ENCODE measurements at places on chromosomes 1 and 21.

DNA sequence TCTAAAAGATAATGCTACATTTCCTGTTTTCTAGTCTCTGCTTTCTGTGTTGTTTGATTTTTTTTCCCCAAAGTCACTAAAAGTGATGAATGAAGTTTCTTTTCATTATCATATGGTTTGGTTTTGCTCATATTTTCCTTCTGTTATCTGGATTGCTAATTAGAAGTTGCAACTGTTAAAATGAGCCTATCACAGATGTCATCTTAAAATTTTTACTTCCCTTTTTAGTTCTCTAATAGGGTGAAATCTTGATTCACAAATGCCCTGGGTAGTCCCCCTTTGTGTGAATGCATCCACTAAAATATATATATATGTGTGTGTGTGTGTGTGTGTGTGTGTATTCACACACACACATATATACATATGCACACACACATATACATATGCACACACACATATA lies 144.1 kb downstream of the GREM2 start:
- no peak for DNase-seq

GRCh38 chr1:183986941-183987340 lies 50.6 kb downstream of the COLGALT2 start:
- no peak for DNase-seq

DNA sequence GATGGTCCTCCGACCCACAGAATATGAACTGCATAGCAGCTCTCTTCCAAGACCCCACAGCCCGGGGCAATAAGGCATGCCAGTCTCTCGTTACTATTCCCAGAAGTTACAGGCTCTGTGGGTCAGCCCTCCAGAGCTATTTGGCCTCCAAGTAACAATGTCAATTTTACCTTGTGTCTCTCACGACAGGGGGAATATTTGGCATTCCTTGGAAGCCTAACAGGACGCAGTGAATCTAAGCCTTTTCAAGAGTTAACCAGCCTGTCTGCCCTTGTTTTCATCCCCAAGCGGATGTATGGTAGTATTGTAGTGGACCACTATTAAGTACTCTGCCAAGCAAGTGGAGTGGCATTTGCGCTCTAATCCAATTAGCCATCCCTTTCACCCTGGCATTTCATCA lies 24.4 kb upstream of the GNG4 start:
- DNase-seq = no peak

GRCh38 chr1:164671323-164671965 lies 112.5 kb downstream of the PBX1 start:
- no peak for DNase-seq

DNA sequence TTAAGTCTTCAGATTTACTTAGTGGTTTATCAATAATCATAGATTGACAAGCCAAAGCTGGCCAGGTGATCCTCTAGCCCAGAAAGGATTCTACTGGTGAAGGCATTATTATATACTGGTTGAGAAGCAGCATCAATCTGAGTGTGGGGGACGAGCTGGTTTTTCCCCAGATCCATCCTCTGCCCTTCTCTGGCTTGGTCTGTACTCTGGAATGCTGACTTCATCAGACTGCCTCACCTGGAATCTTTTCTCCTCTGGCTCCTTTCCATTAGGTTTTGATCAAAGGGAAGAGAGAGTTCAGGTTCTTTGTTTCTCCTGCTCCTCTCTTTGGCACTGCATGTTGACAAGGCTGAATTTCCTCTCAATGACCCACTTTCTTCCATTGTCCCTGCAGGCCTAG lies 93.9 kb downstream of the KCTD3 start:
- no peak for DNase-seq

- no peak for DNase-seq
Measured at GRCh38 chr21:34580181-34580700, 34.7 kb downstream of the RCAN1 start.

DNA sequence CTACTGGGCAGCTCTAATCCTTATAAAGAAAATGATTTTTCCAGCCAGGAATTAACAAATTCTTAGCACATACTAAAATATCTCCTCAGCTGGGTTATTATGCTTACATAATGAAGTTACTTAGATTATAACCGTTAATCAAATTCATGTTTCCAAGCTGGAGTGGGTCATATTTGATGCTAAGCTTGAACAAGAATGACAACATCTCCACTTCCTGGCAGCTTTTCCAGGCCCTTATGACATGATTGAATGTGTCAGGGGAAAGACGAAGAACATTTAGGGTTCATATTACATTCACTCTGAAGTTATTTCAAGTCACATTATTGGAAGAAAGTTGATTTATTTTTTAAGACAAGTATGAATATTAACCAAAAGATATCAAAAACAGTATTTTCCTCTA lies 333.7 kb downstream of the PCP4 start:
- no peak for DNase-seq

DNA sequence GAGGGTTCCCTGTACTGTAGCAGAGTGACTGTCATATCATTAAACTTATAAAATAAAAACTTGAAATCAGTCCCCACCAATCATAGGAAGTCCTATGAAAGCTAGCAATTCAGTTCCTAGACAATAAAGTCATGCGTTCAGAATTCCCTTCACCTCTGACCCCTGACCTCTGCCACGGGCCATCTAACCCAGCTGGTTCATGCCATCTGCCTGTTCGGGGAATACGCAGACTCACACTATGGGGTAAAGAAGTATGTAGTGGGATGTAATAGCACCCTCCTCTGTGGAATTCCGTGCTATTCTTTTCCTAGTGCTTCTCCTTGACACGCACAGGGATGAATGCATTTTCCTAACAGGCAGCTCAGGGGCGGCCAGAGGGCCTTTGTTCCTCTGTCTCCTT lies 2.1 kb downstream of the GSTM4 start:
- no peak for DNase-seq

- DNase-seq = no peak
Measured at GRCh38 chr1:100511058-100511457, 26.9 kb upstream of the GPR88 start.

DNA sequence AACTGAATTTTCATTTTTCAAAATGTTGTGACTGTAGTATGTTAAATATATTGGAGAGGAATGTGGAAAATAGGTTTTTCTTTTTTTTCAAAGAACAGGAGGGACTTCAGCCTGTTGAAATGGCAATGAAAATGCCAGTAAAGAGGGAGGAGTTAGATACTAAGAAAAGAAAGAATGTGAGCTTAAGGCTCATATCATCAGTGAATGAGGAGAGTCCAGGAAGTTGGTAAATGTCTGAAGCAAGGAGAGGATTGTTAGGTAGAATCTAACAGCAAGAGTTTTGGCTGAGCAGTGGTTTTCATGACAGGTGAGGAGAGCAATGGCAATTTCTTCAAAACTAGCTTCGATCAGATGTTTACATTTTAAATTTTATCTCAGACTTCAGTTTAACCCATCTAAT lies 43.0 kb downstream of the PLA2G4A start:
- no peak for DNase-seq

- DNase-seq = no peak
Measured at GRCh38 chr1:66426239-66426853, 107.6 kb upstream of the SGIP1 start.

GRCh38 chr21:44943005-44943685 lies 3.3 kb downstream of the SLX9 start:
- DNase-seq = no peak

- no peak for DNase-seq
Measured at GRCh38 chr1:65025794-65026193, 59.4 kb upstream of the JAK1 start.

DNA sequence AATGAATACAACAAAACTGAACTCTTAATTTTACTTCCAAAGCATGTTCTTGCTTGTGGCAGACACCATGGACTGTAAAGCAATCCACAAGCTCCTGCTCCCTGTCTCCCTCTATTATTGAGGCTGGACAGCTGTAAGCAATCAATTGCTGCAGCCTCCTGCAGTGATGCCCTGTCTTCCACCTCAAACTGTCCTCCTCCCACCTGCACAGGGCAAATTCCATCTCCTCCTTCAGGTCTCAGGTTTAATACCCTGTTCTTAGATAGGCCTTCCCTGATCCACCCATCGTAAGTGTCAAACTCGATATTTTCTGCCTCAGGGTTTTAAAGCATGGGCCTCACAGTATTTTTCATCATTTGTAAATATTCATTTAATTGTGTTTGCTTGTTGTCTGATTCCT lies 81.8 kb downstream of the LYST start:
- no peak for DNase-seq

DNA sequence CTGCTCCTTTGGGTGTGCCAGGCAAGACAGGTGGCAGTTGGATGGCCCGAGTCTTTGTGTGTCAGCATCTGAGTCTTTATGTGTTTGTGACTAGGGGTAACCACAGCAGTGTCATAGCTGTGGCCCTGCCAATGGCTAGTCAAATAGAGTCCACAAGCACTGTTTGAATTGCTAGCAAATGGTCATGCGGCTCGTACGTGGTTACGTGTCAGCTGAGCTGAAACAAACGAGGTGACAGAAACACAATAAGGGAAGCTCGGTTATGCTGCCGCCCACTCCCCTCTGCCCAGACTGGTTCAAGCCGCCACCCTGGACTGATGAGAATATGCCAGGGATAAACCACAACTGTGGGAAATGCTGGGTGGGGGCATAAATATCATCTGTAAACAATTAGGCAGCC lies 174.3 kb upstream of the LMO4 start:
- no peak for DNase-seq

DNA sequence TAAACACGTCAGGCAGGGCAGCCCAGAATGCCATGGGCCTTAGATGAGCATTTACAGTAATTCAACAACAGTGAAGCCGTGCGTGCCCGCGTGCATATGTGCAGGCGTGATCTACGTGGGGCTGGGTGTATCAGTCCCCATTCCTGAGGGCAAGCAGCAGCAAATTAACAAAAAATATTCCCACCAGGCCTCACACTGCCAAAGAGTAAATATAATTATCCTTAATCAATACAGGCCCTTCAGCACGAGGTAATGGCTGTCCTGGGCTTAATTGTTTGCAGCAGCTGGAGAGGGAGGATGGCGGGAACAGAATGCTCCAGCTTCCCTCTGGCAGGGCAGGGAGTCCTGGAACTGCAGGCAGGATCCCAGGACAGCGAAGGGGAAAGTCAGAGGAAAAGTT lies 91.8 kb downstream of the DDX20 start:
- DNase-seq = no peak

- no peak for DNase-seq
Measured at GRCh38 chr1:213979751-213980586, 7.8 kb upstream of the PROX1 start.

DNA sequence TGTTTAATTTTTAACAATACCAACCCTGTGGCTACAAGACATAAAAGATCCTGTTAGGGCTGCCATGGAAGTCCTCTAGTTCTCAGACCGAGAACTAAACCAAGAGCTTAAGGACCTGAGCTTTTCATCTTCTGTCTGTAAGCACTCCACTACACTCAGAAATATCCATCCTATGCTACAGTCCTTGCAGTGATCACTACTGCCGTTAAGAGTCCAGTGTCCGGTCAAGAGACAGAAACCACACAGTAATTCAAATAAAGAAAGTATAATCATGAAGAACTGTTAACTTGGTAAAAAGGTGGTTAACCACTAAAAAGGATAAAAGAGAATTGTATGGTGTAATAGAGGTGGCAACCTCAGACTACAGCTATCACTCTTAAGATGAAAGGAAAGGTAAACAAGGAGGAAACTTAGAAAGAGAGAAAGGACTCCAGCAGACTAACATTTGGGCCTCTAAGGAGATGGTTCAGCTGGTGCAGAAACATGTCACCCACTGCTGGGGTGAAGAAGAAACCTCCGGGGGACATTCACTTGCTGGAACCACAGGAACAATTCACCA lies 22.1 kb upstream of the PRDX6 start:
- no peak for DNase-seq

DNA sequence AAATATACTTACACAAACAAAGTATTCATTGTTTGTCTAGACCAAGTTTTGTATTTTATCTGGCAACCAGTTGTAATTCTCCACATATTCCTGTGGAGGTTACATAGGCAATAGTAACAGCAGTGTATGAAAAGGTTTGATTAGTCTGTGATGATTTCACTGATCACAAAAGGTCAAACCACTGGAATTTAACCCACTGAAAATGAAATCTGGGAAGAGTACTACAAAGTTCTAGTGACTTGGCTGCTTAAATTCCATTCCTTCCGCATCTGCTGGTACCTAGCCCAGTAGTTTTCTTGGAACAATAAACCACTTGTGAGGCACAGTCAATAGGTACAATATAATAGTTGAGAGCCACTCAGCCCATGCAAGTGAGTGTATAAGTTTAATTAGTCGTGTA lies 205.4 kb downstream of the NFIA start:
- DNase-seq = peak; percentile 28

DNA sequence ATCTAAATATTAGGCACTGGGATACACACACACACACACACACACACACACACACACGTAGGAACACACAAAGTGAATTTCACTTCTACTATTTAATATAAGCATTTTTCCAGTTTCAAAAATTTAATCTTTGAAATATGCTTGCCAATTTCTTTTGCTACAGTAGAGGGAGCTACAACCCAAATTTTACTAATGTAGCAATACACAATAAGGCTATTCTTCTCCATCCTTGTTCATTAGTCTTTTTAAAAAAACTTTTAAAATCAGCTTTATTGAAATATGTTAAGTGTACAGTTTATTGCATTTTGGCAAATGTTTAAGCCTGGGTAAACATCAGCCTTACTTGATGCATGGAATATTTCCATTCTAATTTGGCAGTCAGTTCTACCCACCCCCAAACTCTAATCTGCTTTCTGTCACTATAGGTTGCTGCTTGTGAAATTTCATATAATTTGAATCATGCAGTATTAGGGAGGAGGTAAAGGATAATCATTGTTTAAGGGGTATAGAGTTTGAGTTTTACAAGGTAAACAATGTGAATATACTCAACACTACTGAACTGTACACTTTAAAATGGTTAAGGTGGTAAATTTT lies 93.0 kb upstream of the TENT5C start:
- no peak for DNase-seq

DNA sequence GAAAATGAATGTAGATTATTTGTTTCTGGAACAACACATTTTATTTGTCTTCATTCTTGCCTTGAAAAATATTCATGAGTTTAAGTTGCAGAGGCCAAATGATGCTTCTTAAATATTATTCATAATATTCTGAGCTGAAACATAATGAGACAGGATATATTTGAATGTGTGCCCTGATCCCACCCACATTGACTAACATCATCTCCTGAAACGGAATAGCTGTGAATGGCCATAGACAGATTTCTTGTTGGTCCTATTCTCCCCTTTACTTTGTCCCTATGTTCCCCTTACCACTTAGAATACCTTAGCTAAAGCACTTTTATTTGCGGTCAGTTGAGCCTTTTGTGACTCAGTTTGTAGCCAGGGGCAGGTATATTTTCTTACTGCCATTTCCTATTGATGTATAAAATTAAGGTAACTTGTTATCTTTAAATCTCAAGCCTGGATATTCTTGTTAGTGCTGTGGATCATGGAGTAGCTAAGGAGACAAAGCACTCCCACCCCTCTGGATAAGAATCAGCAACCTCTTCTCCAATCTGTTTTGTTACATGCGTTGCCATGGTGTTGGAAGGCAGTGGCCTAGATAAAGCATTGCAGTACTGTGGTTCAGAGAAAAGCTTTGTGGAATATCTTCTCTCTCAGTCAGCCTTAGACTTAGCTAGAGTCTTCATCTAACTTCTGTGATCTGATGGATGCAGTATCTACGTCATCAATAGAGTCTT lies 478.5 kb upstream of the DEPDC1 start:
- DNase-seq = no peak

GRCh38 chr1:97712980-97713379 lies 207.9 kb downstream of the DPYD start:
- no peak for DNase-seq

- DNase-seq = no peak
Measured at GRCh38 chr21:42903817-42904216, 10.7 kb downstream of the NDUFV3 start.

- DNase-seq = no peak
Measured at GRCh38 chr21:32508558-32508957, 76.8 kb downstream of the TCP10L start.

- DNase-seq = no peak
Measured at GRCh38 chr21:26280775-26281174, 110.2 kb upstream of the APP start.

Measured in GM04503 (cell line).